Fibroblast of lung (primary cell): ENCODE measurements at places on chromosomes 12 and 14. TPM values are rescaled to one million over a fixed set of nuclear protein-coding genes. Genes with fewer than 3 reads are reported as not detected.

CCDC88C gene
- 0.17 and 0.51 TPM in 2 replicates for total RNA-seq

SYT1 gene
- 0.51 and 2.1 TPM in 2 replicates for total RNA-seq

PPFIBP1 gene
- 51.4 and 93.0 TPM in 2 replicates for total RNA-seq

MEG3 gene
- total RNA-seq, result 95.0 and 182 TPM in 2 replicates

ALDH1L2 gene
- 35.7 and 59.1 TPM in 2 replicates for total RNA-seq

ARHGAP9 gene
- under 0.01 TPM in 2 replicates for total RNA-seq

EXD2 gene
- total RNA-seq, result 21.1 and 27.7 TPM in 2 replicates

IQSEC3 gene
- 0.77 and 1.3 TPM in 2 replicates for total RNA-seq

AKAP3 gene
- total RNA-seq, result 1.5 and 2.8 TPM in 2 replicates

SPTB gene
- under 0.01 TPM in 1 of 2 replicates, not detected in the other for total RNA-seq

NAA25 gene
- 16.9 and 18.8 TPM in 2 replicates for total RNA-seq

KLRC4 gene
- not detected in 2 replicates for total RNA-seq

PRB2 gene
- total RNA-seq, result not detected in 2 replicates

CCDC38 gene
- total RNA-seq, result not detected in 2 replicates

SOAT2 gene
- under 0.01 TPM in 1 of 2 replicates, not detected in the other for total RNA-seq

POLE2 gene
- 3.1 and 4.5 TPM in 2 replicates for total RNA-seq

KRT2 gene
- total RNA-seq, result not detected in 2 replicates

FOXN4 gene
- total RNA-seq, result not detected in 2 replicates

RNFT2 gene
- 2.3 and 3.1 TPM in 2 replicates for total RNA-seq

TC2N gene
- total RNA-seq, result 0.26 and 0.83 TPM in 2 replicates

POTEM gene
- total RNA-seq, result not detected in 2 replicates

GLI1 gene
- total RNA-seq, result 1.0 and 2.0 TPM in 2 replicates

LRRC74A gene
- total RNA-seq, result not detected in 2 replicates

NFATC4 gene
- total RNA-seq, result 33.1 and 59.9 TPM in 2 replicates

SDR9C7 gene
- not detected in 2 replicates for total RNA-seq

WNT1 gene
- not detected in 2 replicates for total RNA-seq

CCDC59 gene
- total RNA-seq, result 57.8 and 70.4 TPM in 2 replicates

POTEG gene
- total RNA-seq, result not detected in 2 replicates

ADSS1 gene
- total RNA-seq, result 2.3 and 3.5 TPM in 2 replicates

TMTC2 gene
- total RNA-seq, result 9.0 and 9.7 TPM in 2 replicates

OR6C2 gene
- not detected in 2 replicates for total RNA-seq

P3H3 gene
- 72.4 and 96.3 TPM in 2 replicates for total RNA-seq

CERS5 gene
- 36.7 and 51.0 TPM in 2 replicates for total RNA-seq

FGF23 gene
- total RNA-seq, result not detected in 2 replicates

NOVA1 gene
- total RNA-seq, result 3.6 and 5.1 TPM in 2 replicates

SVOP gene
- total RNA-seq, result not detected in 2 replicates

OR10AD1 gene
- not detected in 2 replicates for total RNA-seq

SPX gene
- total RNA-seq, result 0.50 and 1.3 TPM in 2 replicates

ENDOU gene
- total RNA-seq, result 0.17 TPM in 1 of 2 replicates, not detected in the other

BCL2L14 gene
- total RNA-seq, result not detected in 2 replicates

DIO2 gene
- 0.77 and 3.3 TPM in 2 replicates for total RNA-seq
